Pulmonary artery endothelial cell (primary cell): ENCODE measurements at places on chromosomes 2 and 18.

DNA sequence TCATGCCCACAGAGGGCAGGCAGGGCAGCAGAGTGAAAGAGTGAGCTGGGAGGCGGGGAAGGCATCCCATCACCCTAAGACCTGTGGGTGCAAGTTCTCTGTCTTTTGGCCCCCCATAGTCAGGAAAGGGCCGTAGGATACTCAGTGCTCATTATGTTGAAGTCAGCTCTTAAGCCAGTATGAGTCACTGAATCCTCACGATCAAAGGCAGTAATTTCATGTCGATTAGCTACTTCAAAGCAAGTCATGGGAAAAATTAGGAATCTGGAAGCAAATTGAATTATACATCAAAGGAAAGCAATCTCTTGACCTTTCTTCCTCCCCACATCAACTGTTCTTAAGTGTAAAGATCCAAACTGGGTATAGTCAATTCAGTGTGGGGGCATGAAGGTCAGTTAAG lies 178.9 kb downstream of the FHOD3 start:
- DNase-seq: no peak

DNA sequence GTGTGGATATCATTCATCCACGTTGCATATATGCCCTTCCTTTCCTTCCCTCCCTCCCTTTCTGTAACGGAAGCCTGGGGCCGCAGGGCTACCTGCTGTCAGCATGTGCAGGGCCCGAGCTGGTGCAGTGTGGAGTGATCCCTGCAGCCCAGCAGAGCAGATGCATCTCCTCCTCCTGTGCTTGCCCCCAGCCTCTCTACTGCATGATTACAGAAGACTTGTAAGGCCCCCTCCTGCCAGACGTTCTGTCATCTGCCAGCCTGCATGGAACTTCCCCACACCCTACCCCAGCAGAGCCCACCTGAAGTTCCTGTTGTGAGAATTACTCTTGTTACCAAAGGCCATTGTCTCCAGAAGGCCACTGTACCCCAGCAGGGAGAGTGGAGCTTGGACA lies 67.5 kb upstream of the FOSL2 start:
- no peak for DNase-seq

DNA sequence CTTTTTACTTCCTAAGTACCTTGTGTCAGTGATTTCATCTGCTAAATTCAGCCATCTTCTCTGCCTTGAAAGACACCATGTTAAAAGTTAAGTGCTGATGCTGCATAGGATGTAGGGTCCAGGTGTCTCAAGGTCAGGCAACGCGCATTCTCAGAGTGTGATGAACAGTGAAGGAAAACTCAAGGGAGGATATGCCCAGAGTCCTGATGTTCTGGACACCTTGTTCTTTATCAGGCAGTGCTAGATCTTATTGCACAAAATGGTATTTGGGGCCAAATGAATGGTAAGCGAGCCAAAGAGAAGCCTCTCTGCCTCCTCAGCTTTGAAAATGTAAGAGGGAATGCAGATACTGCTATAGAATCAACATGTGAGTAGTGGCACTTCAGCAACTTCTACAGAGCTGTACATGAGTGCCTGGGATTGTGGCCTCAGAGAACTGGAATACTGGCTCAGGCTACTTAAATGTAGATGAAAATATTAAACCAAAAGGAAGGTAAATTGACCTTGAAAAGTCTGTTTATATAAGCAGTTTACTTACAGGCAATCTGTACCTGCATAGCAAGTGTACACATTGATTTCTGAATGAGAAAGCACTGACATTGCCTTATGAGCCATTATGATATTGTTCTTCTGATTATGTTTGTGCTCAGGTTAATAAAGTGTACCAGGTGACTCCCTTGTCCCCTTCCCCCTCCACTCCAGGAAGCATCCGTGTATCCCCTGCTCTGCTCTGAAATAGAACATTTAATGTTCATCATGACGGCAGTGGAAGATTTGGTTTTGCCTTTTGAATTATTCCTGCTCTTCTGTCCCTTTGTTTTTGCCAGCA lies 86.7 kb upstream of the RANBP2 start:
- no peak for DNase-seq

DNA sequence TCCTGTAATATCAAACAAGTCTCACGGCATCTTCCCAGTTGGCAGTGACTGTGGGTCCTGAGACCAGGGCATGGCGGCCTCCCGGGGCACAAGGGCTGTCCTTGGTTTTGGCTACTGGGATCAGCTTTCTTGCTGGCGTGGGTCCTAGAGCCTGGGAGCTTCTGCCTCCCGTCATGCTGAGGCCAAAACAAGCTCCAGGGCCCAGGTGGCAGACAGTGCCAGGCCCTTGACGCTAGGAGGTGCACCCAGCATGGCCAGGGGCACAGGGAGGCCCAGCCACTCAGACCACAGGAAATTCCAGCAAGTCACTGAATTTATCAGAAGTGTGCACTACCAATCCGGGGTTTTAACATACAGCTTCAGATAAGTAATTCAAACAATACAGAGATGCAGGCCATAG lies 184.7 kb downstream of the EIPR1 start:
- no peak for DNase-seq

- DNase-seq: no peak
These were observed 19.6 kb upstream of the IL1A start for GRCh38 chr2:112803691-112804521.

DNA sequence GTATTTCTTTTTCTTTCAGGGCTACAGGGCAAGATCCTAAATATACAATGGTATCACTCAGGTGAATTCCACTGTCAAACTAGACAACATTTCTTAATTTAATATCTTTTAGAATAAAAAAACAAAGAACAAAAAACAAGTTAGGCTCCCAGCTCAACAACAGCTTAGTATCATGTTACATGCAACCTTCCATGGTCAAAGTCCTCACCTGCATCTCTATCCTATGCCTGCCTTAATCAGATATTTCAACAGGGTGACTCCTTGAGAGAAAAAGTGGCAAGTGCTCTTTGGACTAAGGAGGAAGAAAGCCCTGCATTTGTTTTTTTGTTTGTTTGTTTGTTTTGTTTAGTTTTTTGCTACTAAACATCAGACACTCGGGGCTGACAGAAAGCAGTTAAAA lies 50.2 kb downstream of the WDFY1 start:
- DNase-seq: no peak

DNA sequence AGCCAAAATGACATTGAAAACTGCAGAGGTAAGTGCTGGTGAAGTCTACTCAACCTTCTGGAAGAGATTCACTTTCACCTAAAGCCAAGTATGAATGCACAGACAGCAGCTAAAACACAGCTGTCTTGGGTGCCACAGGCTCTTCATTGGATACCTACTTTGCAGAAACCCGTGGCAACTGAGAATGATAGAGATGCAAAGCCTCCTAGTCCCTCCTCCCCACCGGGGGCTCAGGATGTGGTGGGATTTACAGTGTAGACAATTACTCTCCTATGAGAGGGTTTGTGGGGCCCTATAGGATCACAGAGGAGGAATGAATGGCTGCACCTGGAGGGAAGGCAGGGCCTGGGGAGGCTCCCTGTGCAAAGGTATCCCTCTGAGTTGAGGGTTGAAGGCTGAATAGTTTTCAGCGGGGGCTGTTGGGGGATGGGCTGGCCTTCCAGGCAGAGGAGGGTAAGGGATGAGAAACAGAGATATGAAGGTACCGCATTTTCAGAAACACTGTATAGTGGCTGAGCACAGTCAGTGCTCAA lies 131.6 kb downstream of the RNF144A start:
- DNase-seq: no peak

GRCh38 chr2:239667431-239667985 lies 266.7 kb upstream of the HDAC4 start:
- DNase-seq: no peak

- DNase-seq: no peak
These were observed 15.2 kb downstream of the NABP1 start for GRCh38 chr2:191693166-191693565.

DNA sequence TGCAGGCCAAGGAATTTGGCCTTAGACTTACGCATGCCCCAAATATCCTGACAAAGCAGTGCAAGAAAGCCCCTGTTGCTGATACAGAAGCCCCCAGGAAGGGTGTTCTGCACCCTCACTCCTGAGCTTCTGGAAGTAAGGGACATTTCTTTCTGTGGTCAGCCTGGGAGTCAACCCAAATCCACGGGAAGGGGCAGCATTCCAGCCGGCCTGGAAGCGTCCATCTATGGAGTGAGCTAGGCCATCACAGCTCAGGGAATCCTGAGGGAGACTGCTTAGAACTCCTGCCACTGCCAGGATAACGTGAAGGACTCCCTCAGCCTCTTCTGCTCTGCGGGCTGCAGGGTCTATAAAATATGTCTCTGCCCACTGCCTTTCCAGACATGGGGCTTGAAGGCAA lies 173.9 kb downstream of the ANAPC1 start:
- no peak for DNase-seq

- DNase-seq: no peak
These were observed 136.3 kb downstream of the ZEB2 start for GRCh38 chr2:144383571-144384100.

GRCh38 chr18:5464251-5464650 lies 79.5 kb downstream of the EPB41L3 start:
- DNase-seq: no peak

- no peak for DNase-seq
These were observed 11.6 kb upstream of the OLA1 start for GRCh38 chr2:174259981-174260380.

DNA sequence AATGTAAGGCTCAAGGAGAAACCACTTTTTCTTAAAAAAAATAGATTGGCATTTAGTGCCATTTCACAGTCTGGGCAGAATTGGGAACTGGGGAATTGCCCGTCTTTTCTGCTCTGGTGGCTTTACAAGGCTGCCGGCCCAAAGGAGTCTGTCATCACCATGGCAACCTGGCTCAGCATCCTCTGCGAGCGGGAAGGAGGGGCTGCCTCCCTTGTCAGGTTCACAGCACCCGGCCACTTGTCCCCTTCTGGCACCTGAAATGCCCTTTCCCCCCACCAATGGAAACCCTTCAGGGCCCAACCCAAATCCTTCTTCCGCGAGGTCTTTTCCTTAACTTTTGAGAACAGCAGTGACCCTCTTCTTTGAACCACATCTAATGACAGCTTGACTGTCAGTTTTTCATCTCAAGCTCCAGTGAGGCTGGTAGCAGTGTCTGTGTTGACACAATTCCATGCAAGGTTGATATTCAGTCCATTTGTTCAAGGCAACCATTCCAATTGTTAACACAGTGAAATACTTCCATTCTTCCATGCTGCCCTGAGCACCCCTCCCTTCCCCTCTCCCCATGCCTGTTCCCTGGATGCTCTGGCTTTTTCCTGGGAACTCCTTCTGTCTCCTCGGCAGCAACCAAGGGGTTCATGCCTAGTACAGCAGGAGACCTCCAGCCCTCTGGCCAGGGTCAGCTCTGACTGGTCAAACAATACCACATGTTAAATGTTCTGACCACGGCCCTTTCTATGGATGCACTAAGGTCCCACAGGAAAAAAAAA lies 79.6 kb downstream of the DNER start:
- DNase-seq: no peak
